ENCODE measurements at places on chromosomes 7 and 10.

GRCh38 chr10:122459561-122460273, 1.6 kb upstream of the HTRA1 start:
- DNase-seq, result no peak

DNA sequence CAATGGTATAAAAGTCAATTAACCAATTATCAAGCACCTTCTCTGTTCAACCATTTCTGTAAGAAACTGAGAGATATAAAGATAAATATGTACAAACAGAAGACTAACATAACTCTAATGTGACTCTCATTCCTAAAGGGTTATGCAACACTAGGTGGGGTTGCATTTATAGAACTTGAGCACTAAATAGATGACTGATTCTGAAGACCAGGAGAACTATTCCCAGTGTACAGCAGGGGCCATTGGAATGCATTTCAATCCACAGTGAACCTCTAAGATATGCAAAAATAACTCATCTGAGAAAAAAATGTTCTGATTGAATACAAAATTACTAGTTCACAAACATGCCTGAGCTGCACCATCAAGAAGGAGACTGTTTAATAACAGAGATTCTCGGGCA, 341.2 kb upstream of the STEAP1 start:
- no peak for DNase-seq

DNA sequence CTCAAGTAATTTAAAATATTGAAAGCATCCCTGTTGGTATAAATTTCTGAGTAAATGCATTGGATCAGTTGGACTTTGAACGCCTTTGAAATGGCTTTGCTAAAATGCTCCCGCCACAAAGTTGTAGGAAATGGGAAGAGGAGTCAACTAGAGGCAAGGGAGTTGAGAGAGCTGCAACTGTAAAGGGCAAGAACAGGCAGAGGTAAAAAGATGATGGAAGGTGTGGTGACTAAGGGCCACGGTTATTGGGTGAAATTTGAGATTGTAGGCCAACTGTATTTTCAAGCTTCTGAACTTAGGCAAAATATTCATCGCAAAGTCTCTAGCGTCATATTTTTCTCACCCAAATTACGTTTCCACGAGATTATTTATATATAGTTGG, 595 bp upstream of the SUMF2 start:
- DNase-seq, result no peak

GRCh38 chr7:223118-223800, 30.9 kb downstream of the FAM20C start:
- no peak for DNase-seq

All from NCI-H1694 (cell line).